ENCODE measurements at places on chromosomes 6 and 20.

DNA sequence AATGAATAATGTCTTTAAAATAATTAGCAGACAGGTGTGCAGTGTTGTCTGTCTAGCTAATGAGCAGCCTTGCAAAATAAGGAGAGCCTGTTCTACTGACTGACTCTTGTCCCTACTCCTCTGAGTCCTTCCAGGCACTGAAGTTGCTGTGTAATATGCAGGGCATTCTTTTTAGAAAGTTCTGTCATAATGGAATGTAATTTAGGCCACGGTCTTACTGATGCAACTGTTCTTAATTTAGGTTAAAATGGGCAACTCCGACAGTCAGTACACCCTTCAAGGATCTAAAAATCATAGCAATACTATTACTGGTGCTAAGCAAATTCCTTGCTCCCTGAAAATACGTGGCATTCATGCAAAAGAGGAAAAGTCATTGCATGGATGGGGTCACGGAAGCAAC, 133.9 kb downstream of the TIAM2 start:
- H3K27me3 ChIP-seq: no peaks in the 10 kb centered on the region
- no peak overlapping the region for H3K4me3 ChIP-seq
- DNase-seq: no peak
- H3K27ac ChIP-seq: no peak overlapping the region
- peaks cover 10% of the 10 kb centered on the region for H3K4me1 ChIP-seq
- peaks cover 3% of the 10 kb centered on the region for H3K36me3 ChIP-seq

GRCh38 chr6:37483917-37484785, 15.5 kb downstream of the CCDC167 start:
- H3K27ac ChIP-seq: no peak overlapping the region
- no peaks in the 10 kb centered on the region for H3K27me3 ChIP-seq
- peaks cover 16% of the 10 kb centered on the region for H3K36me3 ChIP-seq
- no peak overlapping the region for H3K4me3 ChIP-seq
- H3K4me1 ChIP-seq: no peaks in the 10 kb centered on the region

DNA sequence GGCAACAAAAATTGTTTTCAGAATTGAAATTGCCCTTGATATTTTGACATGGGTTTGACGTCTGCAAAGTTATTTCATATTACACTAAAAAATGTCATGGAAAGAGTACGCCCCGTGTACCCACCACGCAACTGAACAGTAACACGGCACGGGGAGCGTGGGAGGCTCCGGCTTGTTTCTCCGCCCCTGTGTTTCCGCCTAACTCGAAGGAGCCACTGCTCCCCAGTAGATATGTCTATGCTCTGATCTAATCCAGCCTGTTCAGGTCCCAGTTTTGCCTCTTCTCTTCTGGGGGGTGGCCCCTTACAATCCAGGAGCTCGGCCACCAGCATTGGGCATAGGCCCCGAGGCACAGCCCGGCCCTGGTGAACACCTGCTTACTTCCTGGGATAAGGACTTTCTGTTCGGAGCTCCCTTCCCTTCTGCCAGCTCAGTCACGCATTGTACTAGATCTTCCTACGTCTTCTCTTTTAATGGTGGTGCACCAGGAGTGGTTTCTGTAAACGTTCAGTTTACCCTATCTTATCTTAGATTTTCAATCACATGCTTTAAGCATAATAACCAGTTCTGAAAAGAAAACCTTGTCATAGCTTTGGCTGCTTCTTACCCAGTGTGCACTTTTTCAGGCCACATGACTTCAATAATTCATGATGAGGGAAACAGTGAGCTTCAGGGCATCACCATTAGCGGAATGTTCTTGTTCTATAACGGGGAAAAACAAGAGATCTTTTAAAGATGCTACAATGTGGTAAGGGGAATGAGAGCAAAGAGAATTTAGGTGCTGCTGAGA, 43.9 kb upstream of the EXOC2 start:
- no peaks in the 10 kb centered on the region for H3K4me1 ChIP-seq
- H3K36me3 ChIP-seq: no peaks in the 10 kb centered on the region
- no peak for DNase-seq

- no peak overlapping the region for H3K4me3 ChIP-seq
- H3K36me3 ChIP-seq: no peaks in the 10 kb centered on the region
- no peak for DNase-seq
- no peaks in the 10 kb centered on the region for H3K4me1 ChIP-seq
- H3K27me3 ChIP-seq: peaks cover 7% of the 10 kb centered on the region
- no peak overlapping the region for H3K27ac ChIP-seq
Observed at GRCh38 chr6:87103977-87104601, 9.2 kb upstream of the CGA start.

DNA sequence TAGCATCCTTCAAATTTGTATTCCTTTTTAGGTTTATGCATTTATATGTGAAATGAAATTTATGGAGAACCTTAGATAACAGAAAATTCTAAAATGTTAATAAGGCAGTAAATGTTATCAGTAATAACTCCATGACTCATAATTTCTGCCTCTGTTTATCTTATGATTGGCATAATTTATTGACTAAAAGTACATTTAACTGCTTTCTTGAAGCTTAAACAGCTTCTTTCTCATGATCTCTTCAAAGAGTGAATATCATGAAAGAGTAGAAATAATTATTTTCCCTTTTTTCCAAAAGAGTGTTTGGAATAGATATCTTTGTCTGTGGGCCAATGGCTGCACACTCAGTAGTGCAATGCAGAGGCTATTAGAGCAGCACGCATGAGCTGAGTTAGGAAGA, 91.3 kb downstream of the SHLD1 start:
- DNase-seq: no peak
- H3K4me1 ChIP-seq: no peaks in the 10 kb centered on the region

GRCh38 chr6:80441131-80441530, 334.7 kb downstream of the BCKDHB start:
- peaks cover 13% of the 10 kb centered on the region for H3K4me1 ChIP-seq
- H3K4me3 ChIP-seq: no peak overlapping the region
- H3K27ac ChIP-seq: no peak overlapping the region
- H3K27me3 ChIP-seq: no peaks in the 10 kb centered on the region
- no peak for DNase-seq

- H3K4me3 ChIP-seq: no peak overlapping the region
- H3K27me3 ChIP-seq: no peaks in the 10 kb centered on the region
- H3K36me3 ChIP-seq: no peaks in the 10 kb centered on the region
- H3K4me1 ChIP-seq: peaks cover 19% of the 10 kb centered on the region
- no peak overlapping the region for H3K27ac ChIP-seq
Observed at GRCh38 chr6:69022993-69023392, 387.9 kb downstream of the ADGRB3 start.

DNA sequence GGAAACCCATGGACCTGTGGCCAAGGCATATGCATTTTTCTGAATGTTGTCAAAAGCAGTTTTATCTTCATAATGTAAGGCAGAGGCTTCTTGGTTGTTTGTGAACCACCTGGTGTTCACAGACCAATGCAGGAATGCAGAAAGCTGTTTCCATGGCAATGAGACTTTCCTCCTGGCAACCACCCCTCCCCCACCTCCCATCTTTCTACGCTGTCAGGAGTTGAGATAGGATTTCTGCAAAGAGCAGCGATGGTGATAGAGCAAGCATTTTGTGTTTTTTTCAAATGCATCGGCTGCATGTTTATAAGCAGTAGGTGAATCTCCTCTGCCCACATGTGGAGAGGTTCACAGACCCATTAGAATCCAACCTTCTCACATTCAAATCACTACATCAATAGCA, 114.1 kb upstream of the SMLR1 start:
- no peak overlapping the region for H3K4me3 ChIP-seq
- H3K4me1 ChIP-seq: peaks cover 5% of the 10 kb centered on the region
- H3K27ac ChIP-seq: no peak overlapping the region
- DNase-seq: no peak

DNA sequence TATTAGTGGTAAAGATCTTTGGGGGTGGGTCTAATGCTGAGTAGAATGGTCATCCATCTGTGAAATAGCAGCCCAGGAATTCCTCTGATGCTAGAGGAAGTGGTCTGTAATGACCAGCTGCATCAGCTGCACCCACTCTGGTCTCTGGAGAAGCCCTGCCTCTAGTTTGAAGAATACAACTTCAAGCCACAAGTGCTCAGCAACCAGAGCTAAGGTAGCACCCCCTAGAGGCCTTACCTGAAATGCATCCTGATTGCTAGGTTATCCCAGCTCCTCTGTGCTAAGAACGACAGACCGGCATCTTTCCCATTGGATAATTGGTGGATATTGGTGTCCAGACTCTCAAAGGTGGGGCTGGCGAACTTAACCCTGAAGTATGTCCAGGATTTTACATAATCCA, 58.2 kb downstream of the DNAH8 start:
- DNase-seq: peak; percentile 18
- H3K36me3 ChIP-seq: no peaks in the 10 kb centered on the region
- no peak overlapping the region for H3K27ac ChIP-seq
- no peak overlapping the region for H3K4me3 ChIP-seq
- H3K27me3 ChIP-seq: no peaks in the 10 kb centered on the region

DNA sequence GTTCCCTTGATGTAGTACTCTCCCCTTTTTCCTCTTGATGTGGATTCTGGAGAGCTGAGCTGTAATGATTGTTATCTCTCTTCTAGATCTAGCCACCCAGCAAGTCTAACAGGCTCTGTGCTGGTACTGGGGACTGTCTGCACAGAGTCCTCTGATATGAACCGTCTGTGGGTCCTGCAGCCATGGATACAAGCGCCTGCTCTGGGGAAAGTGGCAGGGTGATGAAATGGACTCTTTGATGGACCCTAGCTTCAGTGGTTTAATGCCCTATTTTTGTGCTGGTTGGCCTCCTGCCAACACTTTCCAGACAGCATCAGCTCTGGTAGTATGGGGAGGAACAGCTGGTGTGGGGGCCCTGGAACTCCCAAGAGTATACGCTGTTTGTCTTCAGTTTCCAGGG, 216.3 kb downstream of the ADGRG6 start:
- no peak overlapping the region for H3K4me3 ChIP-seq
- no peaks in the 10 kb centered on the region for H3K36me3 ChIP-seq
- H3K27me3 ChIP-seq: peaks cover 4% of the 10 kb centered on the region

DNA sequence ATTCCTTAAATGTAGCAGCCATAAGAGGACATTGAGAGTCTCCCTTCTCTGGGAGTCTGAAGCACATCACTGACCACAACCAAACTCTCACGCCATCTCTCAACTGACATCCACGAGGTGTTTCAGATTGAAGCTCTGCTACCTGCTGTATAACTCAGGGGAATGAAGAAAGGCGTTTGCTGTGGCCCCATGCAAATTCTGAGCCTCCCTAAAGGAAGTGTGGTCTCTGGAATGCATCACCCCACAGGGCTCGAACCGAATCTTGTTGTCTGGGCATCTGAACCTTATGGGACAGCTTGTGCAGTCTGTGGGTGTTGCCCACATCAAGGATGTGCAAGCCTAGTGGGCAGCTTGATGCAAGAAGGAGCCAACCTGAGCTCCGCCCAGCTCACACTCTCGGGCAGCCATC, 10.9 kb downstream of the PMEPA1 start:
- H3K4me3 ChIP-seq: no peak overlapping the region
- DNase-seq: no peak
- H3K36me3 ChIP-seq: peaks cover 6% of the 10 kb centered on the region
- H3K27me3 ChIP-seq: no peaks in the 10 kb centered on the region
- peak overlapping the region; percentile 71 for H3K27ac ChIP-seq

GRCh38 chr6:4059115-4059777, 19.7 kb downstream of the FAM217A start:
- H3K4me1 ChIP-seq: peaks cover 22% of the 10 kb centered on the region
- peak; percentile 62 for DNase-seq
- H3K27me3 ChIP-seq: no peaks in the 10 kb centered on the region
- peak overlapping the region; percentile 72 for H3K27ac ChIP-seq
- peaks cover 36% of the 10 kb centered on the region for H3K36me3 ChIP-seq

- no peaks in the 10 kb centered on the region for H3K27me3 ChIP-seq
- H3K4me1 ChIP-seq: peaks cover 10% of the 10 kb centered on the region
- H3K4me3 ChIP-seq: peak overlapping the region; percentile 94
- DNase-seq: peak; percentile 27
Observed at GRCh38 chr6:13814938-13815575, 700 bp upstream of the MCUR1 start.

Measured in endothelial cell of umbilical vein (primary cell).